ENCODE measurements at places on chromosomes 11 and 22.

- DNase-seq: no peak
Observed at GRCh38 chr11:19979519-19979845, 180.8 kb downstream of the DBX1 start.

DNA sequence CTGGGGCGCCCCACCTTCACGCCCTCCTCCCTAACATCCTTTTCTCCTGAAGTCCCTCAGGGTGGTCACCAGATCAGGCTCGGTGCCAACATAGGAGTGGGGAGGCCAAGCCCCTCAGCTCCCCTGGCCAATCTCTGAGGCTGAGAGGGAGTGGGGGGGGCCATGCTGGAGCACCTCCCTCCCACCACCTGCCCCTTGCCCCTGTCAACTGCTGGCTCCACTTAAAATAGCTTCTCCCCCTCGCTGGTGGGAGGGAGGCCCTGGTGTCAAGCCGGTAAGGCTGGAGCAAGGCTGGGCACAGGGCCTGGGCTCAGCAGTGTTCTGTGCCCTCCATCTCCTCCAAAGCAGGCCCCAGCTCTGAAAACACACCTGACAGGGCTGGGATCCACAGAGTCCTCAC, 4.9 kb downstream of the PLXNB2 start:
- no peak for DNase-seq

- DNase-seq: no peak
Observed at GRCh38 chr11:84390441-84391078, 1104.4 kb upstream of the CCDC90B start.

- DNase-seq: no peak
Observed at GRCh38 chr22:30816413-30816812, 121.7 kb downstream of the OSBP2 start.

DNA sequence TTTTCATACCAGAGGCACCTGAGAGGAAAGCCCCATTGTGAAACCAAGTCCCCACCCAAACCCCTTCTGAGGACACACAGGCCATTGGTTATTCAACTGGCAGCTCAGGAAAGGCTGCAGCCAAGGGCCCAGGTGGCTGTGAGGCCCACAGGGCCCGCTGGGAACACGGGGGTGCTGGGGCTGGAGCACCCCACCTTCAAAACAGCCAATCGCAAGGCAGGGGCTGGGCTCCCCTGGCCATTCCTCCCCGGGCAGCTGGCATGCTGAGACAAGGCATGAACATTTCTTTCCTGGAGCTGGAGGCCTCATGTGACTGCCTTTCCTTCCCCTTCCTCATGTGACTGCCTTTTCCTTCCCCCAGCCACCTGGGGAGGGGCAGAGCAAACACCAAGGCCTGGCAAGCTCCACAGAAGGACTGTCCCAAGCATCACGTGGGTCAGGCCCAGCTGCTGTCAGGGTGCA, 76.9 kb downstream of the PIWIL3 start:
- DNase-seq: no peak

- no peak for DNase-seq
Observed at GRCh38 chr22:36373258-36373579, 14.5 kb downstream of the MYH9 start.

DNA sequence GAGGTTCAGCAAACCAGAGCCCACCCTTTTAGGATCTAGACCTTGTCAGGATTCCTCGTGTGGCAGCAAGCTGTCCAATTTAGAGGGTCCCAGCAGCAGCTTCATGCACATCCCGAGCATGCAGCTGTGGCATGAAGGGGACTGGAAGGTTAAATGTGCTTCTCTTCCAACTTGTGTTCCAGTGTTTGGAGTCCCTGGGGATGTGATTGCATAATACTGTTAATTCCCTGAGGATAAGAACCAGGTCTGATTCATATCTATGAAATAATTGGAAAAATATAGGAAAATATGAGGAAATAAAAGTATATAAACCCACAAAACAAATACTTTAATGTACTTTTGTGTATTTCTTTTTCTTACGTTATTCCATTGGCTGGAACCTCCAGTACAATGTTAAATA, 130.5 kb downstream of the MORC2 start:
- DNase-seq: no peak

GRCh38 chr11:133337951-133338418, 194.3 kb downstream of the OPCML start:
- no peak for DNase-seq

- no peak for DNase-seq
Observed at GRCh38 chr22:39522567-39523300, 2.4 kb downstream of the ATF4 start.

DNA sequence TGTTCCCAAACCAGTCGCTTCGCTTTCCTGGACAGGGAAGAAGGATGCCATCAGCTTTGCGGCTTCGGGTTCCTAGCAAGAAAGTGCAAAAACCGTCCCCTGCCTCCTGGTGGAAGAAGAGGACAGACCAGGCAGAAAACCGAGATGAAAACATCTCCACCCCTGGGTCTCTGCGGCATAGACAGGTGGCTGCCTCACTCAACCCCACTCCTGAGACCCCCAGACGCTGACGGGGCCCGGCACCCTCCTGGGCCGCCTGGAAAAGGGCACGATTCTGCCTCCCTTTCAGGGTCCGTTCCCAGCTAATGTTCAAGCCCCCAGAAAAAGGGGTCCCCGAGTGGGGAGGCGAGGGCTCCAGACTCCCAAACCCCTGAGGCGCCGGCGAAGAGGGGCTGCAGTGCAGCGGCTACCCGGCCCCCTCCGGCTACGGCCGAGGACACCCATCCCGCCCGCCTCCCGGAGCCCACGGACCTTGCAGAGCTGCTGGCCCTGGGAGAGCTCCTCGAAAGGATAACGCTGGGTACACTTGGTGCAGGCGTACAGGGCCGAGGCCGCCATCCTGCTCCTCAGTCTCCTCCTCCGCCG, 569 bp downstream of the FAM76B start:
- DNase-seq: no peak

GRCh38 chr11:66787934-66788758, 55.1 kb upstream of the RCE1 start:
- DNase-seq: no peak

- no peak for DNase-seq
Observed at GRCh38 chr22:28798810-28799605, 1.4 kb downstream of the XBP1 start.

DNA sequence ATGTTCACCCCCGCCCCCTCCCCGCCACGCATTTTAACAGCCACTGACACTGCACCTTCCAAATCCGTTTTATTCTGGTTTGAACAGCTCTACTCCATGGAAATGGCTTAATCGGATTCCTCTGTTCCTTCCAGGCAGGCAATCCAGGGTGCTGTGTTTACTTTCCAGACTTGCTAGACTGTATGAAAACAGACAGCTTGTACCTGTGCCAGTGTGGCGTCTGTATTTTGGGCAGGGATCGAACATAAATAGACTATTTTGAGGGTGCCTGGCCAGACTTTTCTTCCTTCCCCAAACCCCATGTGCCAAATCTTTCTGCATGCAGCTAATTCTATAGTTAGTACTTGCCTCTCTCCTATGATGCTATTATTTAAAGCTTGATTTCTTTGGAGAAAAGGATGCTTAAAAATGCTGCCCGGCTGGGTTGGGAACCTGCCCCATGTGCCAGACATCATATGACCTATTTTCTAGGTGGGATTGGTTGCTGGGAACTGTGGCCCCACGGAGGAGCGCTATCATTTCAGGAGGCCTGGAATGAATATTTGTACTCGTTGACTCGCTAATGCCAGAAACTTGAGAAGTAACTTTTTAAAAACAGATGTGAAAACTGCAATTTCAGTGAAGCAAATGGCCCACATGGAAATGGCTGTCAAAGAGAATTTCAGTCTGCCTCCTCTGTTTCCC, 814.8 kb downstream of the BRD1 start:
- no peak for DNase-seq

DNA sequence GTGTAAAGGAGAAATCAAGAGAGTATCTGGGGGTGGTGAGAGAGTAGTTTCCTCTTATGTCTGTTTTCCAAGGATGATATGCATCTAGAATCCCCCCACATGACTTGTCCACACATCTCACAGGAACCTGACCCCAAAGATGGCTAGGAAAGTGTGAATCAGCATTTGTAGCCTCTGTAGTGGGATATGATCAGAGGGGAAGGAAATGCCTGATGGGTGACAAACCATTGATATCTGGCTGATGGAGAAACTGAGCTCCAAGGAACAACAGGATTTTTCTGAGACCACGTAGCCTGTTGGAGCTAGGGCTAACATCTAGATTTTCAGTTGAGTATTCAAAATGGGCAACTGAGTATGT, 369.4 kb downstream of the DDX10 start:
- no peak for DNase-seq

DNA sequence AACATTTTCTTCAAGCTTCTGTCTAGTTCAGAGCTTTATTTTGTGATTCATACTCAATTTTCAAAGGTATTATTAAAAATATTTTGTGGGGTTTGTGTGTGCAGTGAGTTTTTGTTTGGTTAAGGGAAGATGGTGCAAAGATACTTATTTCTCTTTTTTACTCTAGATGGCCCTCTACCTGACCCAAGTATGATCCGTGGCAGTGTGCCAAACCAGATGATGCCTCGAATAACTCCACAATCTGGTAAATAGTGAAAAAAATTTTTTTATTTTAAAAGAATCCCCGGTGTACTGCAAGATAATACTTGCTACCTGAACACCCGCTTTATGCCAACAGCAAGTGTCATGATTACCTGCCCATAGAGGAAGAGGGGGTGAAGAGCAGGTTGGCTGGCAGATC, 54.2 kb downstream of the EP300 start:
- no peak for DNase-seq

- no peak for DNase-seq
Observed at GRCh38 chr22:26461188-26461810, 22.3 kb downstream of the HPS4 start.

- no peak for DNase-seq
Observed at GRCh38 chr11:10891151-10891720, 33.4 kb upstream of the ZBED5 start.

GRCh38 chr11:73283276-73284000, 11.3 kb downstream of the P2RY6 start:
- no peak for DNase-seq

DNA sequence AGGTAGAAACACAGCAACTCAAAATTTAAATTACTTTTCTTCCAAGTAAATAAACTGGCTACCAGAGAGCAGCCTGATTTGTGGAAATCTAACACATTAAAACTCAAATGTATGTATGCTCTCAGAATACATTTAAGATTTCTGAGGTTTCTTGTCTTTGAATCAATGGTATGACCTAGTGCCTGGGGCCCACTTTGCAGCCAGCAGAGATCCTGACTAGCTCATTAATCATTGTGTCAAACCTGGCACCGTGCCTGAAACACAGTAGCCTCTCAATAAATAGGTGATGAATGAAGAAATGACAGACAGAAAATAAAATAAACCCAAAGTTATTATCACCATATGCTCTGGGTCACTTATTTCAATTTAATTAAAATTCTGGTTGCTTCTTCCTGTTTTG, 176.2 kb upstream of the FAT3 start:
- DNase-seq: no peak

- DNase-seq: no peak
Observed at GRCh38 chr11:102940714-102941588, 14.6 kb downstream of the MMP13 start.

DNA sequence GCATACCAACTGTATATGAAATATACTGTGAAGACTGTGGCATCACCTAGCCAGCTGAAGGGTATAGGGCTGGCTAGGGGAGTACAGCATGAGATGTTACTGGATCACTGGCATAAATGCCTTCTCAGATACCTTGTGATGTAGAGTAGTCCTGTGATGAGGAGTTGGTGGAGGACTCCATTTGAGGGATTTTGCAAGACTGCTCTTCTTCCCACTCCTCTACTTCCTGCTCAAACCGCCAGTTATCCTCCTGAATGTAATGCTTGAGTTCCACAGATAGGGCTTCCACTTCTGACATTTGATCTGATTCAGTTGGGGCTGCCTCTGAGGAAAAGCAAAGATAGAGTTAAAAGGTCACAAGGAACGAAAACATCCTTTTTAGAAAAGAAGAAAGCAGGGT, 29.3 kb downstream of the CLDN25 start:
- no peak for DNase-seq

DNA sequence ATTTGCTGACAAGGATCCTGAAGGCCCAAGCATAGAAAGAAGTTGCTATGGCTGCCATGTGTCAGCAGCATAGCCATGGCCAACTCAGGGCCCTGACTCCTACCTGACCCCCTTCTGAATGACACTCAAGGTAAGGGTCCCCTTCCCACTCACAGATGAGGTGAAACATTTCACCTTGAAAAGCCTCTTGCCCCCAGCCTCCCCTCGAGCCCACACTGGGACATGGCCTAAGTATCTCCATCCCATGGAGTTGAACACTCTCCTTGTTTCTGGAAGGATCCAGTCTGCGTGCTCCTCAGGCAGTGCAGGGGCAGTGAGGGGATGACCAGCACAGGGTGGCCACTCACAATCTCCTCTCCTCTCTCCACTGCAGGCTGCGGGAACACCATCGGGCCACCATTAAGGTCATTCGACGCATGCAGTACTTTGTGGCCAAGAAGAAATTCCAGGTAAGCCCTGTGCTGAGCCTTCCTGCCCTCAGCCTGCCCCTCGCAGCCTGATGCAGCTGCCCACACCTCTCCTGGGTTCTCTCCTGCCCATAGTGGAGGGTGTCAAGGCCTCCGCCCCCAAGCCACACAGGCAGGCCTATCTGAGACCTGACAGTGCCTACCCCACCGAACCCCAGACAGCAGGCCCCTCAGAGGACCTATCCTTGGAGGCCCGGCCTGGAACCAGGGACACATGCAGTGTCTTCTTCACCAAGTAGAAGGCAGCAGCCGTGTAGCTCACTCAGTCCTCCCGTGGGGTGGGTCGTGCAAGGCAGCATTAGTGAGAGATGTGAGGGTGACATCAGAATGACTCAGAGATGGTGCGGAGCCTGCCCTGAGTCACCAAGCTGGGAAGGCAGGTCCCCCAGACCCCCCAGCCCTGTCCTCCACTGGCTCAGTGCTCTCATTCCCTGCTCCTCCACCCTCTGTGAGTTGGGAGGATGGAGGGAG, 68.9 kb upstream of the KCNQ1OT1 start:
- DNase-seq: no peak

- no peak for DNase-seq
Observed at GRCh38 chr11:9754010-9754471, 90.2 kb downstream of the SWAP70 start.

DNA sequence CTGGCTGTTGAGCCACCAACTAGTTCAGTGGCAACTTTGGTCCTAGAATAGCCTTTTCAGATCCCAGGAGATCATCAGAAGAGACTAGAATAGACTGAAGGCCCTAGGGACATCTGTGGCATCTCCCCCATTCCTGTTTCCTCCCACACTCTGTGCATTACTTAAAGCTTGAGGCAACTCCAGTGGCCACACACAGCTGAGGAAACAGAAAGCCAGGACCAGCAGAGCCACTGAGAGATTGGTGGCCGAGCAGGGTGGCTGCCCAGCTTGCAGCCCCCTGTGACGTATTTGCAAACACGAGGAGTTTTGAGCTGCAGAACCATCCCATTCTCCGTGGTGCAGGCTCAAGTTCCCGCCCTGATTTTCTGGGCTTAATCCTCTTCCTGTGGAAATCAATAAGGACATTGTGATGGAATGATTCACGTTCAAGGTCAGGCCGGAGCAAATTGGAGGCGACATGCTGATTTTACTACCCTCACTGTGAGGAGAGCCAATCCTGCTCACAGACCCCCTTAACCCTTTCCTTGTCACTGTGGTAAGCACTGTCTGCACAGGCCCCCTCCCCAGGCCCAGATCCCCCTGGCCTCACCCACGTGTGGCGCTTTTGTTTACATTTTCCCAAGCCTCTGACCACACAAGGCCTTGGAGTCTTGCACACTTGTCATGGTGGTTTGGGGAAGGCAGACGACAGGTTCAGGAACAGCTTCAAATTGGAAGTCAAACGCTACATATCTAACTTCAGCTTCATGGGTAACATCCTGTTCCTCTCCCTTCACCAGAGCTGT, 69.1 kb upstream of the MYOD1 start:
- no peak for DNase-seq

Measured in stimulated activated CD8-positive, alpha-beta memory T cell treated with anti-CD3 and anti-CD28 coated beads, Interleukin-7, amount 100 ng/mL, for 4 hours (primary cell).